WTC11 (cell line): ENCODE measurements at places on chromosomes 5 and 9. TPM values are rescaled to one million over a fixed set of nuclear protein-coding genes. Genes with fewer than 3 reads are reported as not detected.

Gene PCDHGA8
- total RNA-seq: 1.4 to 2.4 TPM (median 2.1 TPM) in 3 replicates

Gene FGF1
- 0.21 to 0.55 TPM in 2 of 3 replicates, not detected in the other for total RNA-seq

Gene IL5
- not detected in 3 replicates for total RNA-seq

Gene FBP2
- total RNA-seq: not detected in 3 replicates

Gene GPR151
- not detected in 3 replicates for total RNA-seq

Gene TMEFF1
- total RNA-seq: 62.7 to 66.5 TPM (median 66.2 TPM) in 3 replicates

Gene CMBL
- total RNA-seq: 26.7 to 34.0 TPM (median 27.7 TPM) in 3 replicates

Gene SPATA31C1
- total RNA-seq: not detected in 3 replicates

Gene FAM81B
- total RNA-seq: 0.39 TPM in 1 of 3 replicates, not detected in the others

Gene LCN12
- total RNA-seq: 1.9 to 4.7 TPM (median 3.4 TPM) in 3 replicates

Gene GPR21
- 0.63 to 0.66 TPM in 2 of 3 replicates, not detected in the other for total RNA-seq

Gene GRXCR2
- total RNA-seq: not detected in 3 replicates

Gene SHISAL2B
- 11.1 to 15.2 TPM (median 14.8 TPM) in 3 replicates for total RNA-seq

Gene ARL10
- total RNA-seq: 6.8 to 11.4 TPM (median 10.9 TPM) in 3 replicates

Gene FRMPD1
- 0.14 to 0.26 TPM (median 0.14 TPM) in 3 replicates for total RNA-seq

Gene IFNA2
- total RNA-seq: not detected in 3 replicates

Gene SARDH
- 8.5 to 15.2 TPM (median 13.7 TPM) in 3 replicates for total RNA-seq
